ENCODE measurements at places on chromosomes 13 and 19. TPM values are rescaled to one million over a fixed set of nuclear protein-coding genes. Genes with fewer than 3 reads are reported as not detected.

DNA sequence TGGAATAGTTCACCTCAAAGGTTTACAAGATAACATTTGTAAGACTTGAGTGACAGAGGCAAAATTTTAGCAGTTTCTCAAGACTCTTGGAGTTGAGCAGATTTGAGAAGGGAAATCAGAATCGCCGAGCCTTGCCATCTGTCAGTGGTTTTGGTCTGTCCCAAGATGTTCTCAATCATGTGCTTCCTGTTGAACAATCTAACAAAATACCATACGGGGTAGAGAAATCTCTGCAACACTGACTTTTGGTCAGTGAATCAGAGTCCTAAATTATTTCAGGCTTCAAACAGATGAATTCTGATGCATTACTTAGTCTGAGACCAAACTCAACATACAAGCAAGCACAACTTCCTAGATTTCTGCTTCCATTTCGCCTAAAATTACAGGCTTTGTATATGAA lies 3.8 kb downstream of the KCTD12 start:
- H3K4me1 ChIP-seq = peaks cover 5% of the 10 kb centered on the region
- H3K36me3 ChIP-seq = no peaks in the 10 kb centered on the region
- no peak for DNase-seq
- H3K27me3 ChIP-seq = peaks cover 51% of the 10 kb centered on the region
- peak overlapping the region; percentile 79 for H3K4me3 ChIP-seq

DNA sequence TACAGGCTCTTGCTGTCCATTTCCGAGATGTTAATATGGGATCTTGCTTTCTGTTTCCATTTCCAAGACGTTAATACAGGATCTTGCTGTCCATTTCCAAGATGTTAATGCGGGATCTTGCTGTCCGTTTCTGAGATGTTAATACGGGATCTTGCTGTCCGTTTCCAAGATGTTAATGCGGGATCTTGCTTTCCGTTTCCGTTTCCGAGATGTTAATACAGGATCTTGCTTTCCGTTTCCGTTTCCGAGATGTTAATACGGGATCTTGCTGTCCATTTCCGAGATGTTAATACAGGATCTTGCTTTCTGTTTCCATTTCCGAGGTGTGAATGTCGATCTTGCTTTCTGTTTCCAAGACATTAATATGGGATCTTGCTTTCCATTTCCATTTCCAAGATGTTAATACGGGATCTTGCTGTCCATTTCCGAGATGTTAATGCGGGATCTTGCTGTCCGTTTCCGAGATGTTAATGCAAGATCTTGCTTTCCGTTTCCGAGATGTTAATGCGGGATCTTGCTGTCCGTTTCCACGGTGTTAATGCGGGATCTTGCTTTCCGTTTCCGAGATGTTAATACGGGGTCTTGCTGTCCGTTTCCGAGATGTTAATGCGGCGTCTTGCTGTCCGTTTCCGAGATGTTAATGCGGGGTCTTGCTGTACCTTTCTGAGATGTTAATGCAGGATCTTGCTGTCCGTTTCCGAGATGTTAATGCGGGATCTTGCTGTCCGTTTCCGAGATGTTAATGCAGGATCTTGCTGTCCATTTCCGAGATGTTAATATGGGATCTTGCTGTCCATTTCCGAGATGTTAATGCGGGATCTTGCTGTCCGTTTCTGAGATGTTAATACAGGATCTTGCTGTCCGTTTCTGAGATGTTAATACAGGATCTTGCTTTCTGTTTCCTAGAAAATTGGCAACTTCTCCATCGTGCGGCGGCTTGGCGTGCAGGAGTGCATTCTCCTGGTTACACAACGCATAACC lies 38.3 kb downstream of the PEX11G start:
- H3K4me3 ChIP-seq = no peak overlapping the region
- H3K27me3 ChIP-seq = no peaks in the 10 kb centered on the region
- no peaks in the 10 kb centered on the region for H3K4me1 ChIP-seq
- no peak for DNase-seq
- H3K36me3 ChIP-seq = no peaks in the 10 kb centered on the region
- H3K27ac ChIP-seq = no peak overlapping the region

SSC5D gene
- 4.6 TPM for total RNA-seq

RANBP3 gene
- 49.1 TPM for total RNA-seq
